ENCODE measurements at places on chromosomes 5 and 9.

DNA sequence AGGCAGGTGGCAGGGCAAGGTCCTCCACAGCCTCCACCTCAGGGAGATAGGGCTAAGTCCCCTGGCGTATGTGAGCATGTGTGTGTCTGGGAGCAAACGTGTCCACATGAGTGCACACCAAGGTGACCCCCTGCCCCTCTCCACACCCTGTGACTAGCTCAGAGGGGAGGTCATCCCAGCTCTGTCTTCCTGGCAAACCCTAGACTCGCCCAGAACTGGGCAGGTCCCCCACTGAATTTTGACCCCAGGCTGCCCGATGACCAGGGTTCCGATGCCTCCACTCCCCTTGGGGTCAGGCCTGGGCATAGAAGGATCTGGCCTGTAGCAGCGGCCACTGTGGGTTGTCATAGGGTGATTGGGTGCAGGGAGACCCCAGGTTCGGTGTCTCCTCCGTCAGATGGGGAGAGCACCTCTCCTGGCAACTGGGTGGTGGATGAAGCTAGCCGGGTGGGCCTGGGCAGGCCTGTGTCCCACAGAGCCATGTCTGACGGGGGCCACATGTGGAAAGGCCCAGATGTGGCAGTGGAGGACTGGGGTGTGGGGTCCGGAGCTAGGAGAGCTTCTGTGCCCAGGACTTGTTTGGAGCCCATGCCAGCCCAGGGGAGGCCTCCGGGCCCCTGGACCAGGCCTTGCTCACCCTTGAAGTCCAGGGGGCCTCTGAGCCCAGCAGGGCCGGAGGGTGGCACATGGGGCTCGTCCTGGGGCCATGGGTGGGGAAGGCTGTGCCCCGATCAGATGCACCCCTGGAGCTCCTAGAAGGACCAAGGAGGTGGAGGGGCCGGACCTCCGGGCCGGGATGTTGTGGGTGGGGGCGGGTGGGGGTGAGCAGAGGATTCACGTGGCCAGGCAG lies 6.2 kb downstream of the DIPK1B start:
- no peak for DNase-seq

GRCh38 chr9:92780206-92780605 lies 15.6 kb upstream of the BICD2 start:
- DNase-seq: no peak

- no peak for DNase-seq
These were observed 379.7 kb downstream of the PSAT1 start for GRCh38 chr9:78676623-78677022.

DNA sequence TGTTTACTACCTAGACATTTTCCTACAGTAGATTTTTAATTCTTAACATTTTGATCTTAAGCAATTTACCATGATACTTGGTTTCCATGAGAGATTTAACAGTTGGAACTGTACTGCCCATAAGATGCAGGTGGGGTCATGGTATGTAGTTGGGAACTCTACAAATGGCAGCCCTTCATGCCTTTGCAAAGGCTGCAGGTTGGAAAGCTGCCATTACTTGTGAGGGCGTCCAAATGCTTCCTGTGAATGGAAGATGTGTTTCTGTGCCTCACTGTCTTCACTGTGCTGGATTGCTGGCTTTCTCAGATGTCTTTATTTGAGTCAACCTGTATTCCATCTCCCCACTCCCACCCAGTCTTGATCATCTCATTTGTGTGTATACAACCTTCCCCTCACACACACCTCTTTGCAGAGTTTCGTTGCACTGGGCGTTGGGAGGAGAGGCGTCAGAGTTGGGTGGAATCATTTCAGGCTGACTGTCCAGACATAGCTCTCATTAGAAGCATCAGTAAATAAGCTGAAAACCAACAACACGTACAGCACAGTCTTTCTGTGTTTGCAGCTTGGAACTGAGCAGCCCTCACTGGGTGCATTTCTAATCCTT lies 14.8 kb upstream of the ABL1 start:
- DNase-seq: no peak

DNA sequence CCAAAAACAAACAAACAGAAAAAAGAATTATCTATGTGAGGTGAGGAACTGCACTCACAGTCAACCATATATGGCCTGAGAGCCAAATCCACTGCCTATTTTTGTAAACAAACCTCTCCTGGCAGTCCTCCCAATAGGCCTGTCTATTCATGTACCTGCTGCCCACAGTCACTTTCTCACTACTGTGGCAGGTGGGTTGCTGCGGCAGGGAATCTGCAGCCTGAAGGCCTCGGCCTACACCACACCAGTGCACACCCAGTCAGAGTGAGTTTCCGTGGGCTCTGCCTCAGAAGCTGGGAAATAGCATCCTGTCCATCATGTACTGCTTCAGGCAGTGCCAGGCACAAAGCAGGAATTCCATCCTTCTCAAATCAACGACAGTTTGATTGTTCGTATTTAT lies 82.3 kb downstream of the SPTLC1 start:
- no peak for DNase-seq

- no peak for DNase-seq
These were observed 73.7 kb upstream of the MTAP start for GRCh38 chr9:21728781-21729180.

GRCh38 chr9:88835038-88835466 lies 156.2 kb upstream of the S1PR3 start:
- no peak for DNase-seq

DNA sequence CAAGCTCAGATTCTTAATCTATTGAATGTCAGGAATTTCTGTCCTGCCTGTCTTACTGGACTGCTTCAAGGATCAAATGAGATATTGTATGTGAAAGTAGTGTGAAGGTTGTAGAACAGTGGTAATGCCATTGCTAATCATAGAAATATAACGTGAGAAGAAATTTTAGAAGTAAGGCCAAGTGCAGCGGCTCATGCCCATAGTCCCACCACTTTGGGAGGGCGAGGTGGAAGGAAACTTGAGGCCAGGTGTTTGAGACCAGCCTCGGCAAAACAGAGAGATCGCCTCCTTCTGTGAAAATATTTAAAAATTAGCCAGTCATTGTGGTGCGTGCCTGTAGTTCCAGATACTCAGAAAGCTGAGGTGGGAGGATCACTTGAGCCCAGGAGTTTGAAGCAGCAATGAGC lies 5.1 kb upstream of the HSPA5 start:
- no peak for DNase-seq

DNA sequence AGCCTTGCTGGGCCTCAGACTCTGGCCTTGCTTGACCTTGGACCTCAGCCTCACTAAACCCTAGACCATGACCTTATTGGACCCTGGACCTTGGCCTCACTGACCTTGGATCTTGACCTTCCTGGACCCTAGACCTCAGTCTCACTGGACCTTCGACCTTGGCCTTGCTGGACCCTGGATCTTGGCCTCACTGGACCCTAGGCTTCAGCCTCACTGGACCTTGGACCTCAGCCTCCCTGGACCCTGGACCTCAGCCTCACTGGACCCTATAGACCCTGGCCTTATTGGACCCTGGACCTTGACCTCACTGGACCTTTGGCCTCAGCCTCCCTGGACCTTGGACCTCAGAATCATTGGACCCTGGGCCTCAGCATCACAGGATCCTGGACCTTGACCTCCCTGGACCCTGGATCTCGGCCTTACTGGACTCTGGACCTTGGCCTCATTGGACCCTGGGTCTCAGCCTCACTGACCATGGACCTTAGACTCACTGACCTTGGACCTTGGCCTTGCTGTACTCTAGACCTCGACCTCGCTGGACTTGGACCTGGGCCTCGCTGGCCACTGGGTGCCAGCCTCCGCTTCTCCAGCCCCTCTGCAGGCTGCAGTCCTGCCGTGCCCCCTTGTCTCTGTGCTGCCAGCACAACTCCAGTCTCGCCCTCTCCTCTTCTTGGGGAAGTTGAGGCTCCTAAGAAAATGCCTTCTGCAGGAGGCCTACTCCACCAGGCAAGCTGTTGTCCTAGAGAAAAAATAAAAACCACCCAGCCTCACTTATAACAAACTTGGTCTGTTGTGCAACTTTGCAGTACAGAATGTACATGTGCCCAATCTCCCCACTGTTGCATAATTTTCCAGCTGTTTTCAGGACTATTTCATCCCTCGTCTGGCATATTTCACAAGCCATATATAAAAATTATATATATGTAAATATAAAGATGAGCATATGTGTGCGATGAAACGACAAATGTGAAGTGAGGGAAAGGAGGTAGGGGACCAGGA lies 11.0 kb upstream of the ADAMTS2 start:
- DNase-seq: no peak

DNA sequence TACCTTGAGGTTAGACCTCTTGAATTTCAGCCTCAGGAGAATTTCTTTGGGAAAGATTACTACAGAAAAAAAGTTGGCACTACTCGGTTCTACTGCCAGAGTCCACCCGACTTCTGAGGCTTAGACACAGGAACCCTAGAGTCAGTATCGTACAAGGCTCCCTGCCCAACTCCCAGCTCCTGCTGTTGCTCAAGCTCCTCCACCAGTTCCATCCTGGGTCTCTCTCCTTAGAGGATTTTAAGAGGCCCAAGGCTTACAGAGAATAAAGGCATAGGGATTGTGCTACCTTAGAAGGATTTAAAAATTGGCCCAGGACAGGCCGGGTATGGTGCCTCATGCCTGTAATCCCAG lies 29.0 kb upstream of the SSBP2 start:
- no peak for DNase-seq

- no peak for DNase-seq
These were observed at the start of gene ADAMTS13 for GRCh38 chr9:133421615-133422542. Gene ADAMTS13, plus strand, starts transcription at chr9:133422367. Its CDS starts 77 bp downstream, at chr9:133422444.

DNA sequence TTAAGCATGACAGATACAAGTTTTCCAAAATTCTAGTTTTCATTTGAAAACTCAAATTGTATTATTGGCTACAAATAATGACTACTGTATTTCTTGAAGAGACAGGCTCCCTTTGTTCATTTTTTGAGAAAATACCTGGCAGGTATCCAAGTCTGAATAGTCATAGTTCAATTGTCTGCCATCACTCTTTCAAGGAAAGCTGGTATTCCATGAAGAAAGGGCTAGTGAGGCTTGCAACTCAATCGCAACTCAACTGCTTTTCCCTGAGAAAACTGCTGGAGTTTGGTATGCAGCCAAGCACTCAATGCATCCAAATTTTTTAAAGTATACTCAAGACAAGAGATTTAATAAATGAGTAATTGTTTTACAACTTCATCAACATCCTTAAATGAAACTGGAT lies 61.4 kb upstream of the TRIO start:
- no peak for DNase-seq

GRCh38 chr5:957748-958485 lies 50.7 kb upstream of the NKD2 start:
- no peak for DNase-seq

DNA sequence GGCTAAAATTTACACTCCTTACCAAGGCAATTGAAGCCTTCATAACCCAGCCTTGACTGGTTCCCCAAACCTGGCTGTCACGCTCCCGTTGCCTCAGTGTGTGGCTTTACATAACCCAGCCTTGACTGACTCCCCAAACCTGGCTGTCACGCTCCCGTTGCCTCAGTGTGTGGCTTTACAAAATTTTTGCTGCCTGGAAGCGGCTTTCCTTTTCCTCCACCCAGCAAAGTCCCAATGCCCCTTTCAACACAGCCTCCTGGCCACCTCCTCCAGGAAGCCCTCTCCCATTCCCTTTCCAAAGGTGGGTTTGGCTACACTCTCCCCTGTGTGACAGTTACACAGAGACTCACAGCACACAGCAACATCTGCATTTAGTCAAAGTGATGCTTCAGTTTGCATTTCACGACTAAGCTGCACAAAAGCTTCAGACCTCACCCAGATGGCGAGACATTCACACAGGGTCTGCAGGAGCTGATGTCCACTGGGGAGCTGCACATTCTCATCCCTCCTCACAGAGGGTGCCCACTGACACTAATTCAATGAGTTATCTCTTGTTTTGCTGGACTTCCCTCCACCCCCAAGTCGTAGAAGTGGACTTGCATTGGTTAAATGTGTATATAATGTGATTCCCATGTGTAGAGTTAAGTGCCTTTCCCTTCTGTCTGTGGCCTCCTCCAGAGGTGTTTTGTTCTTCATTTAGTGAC lies 156.6 kb upstream of the PHYKPL start:
- no peak for DNase-seq

DNA sequence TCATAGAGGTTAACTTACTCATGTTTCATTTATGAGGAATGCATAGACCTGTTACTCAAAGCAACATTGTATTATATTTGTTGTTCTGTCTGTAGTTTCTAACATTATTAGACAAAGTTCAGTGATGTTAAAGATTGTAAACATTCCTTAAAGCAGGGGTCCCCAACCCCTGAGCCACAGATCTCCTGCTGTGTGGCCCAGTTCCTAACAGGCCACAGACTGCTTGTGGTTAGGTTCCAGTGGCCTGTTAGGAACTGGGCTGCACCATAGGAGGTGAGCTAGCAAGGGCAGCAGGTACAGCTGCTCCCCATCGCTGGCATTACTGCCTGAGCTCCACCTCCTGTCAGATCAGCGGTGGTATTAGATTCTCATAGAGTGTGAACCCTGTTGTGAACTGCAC lies 181.1 kb downstream of the KDM4C start:
- no peak for DNase-seq

- no peak for DNase-seq
These were observed 158.1 kb downstream of the SIL1 start for GRCh38 chr5:139040081-139040480.

DNA sequence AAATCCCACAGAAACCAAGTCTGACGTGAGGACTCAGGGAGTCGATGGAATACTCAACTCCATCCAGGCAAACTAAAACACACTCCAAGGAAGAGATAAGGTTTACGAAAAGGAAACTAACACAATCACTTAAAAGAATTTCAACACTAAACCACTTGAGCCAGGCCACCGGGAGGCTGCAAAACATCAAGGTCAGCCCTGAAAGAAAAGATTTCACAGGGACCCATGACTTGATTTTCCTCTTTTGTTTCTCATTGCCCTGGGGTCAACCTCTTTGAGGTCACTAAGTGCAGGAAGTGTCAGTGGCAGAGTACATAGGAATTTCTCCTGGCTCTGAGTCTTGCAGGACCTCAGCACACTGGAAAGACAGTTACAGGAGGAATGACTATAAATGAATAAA lies 77.8 kb upstream of the TARS1 start:
- no peak for DNase-seq

GRCh38 chr5:159671886-159672285 lies 244.4 kb upstream of the ADRA1B start:
- DNase-seq: no peak

DNA sequence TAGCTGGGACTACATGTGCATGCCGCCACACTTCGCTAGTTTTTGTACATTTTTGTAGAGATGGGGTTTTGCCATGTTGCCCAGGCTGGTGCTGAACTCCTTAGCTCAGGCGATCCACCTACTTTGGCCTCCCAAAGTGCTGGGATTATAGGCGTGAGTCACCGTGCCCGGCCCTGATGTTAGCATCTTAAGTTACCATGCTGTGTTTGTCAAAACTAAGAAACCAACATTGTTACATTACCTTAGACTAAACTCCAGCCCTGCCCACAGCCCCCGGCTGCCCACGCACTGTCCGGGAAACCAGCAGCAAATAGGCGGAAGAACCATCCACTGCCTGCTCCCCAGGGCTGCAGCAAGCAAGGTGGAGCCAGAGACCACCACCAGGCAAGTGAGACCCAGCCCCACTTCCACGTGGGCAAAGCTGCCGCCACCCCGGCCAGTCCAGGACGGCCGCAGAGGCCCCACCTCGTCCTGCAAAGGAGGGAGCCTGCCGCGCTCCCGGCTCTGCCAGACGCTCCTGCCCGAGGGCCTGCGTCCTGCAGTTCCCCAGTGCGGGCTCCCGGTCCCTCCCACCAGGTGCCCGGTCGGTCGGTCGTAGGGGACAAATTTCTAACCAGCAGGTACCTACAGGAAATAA lies 35.7 kb upstream of the TXN start:
- DNase-seq: no peak
